ENCODE measurements at places on chromosomes 2 and 18. TPM values are rescaled to one million over a fixed set of nuclear protein-coding genes. Genes with fewer than 3 reads are reported as not detected.

- no peak for DNase-seq
- H3K4me3 ChIP-seq, result no peak overlapping the region
- H3K27me3 ChIP-seq, result no peaks in the 10 kb centered on the region
- no peaks in the 10 kb centered on the region for H3K36me3 ChIP-seq
These were observed 363.1 kb downstream of the LPIN1 start for GRCh38 chr2:12109363-12110017.

GRCh38 chr2:110804915-110805314 lies 72.5 kb downstream of the ACOXL start:
- no peak for DNase-seq
- no peaks in the 10 kb centered on the region for H3K36me3 ChIP-seq

DNA sequence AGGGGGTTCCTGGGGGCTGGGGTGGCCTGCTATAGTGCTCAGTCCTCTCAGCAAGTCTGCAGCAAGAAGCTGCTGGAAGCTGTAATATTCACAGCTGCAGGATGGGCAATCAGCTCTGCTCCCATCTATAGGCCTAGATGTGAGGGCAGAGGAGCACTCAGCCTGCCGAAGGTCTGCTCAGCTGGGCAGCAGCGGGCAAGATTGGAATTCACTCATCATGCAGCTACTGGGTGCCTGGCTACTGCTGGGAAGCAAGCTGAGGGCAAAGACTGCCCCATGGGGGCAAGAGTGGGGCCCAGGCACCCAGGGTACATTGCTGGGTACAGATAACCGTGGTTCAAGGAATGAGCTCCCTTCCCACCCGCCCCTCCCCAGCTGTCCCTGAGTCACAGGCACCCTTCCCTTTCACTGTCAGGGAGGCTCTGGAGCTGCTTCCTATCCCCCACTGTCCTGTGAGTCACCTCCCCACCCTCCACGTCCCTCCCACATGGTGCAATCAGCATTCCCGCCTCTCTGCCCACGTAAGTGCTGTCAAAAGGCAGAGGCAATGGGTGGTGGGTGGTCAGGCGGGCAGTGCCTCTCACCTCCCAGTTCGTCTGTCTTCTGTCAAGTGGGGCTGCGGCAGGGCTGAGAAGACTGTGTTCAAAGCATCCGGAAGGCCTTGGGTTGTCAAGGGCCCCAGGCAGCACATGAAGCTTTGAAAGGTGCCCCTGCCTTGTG lies 169.2 kb downstream of the TRIM43 start:
- H3K4me1 ChIP-seq, result no peaks in the 10 kb centered on the region
- H3K27me3 ChIP-seq, result no peaks in the 10 kb centered on the region
- no peak overlapping the region for H3K4me3 ChIP-seq
- no peaks in the 10 kb centered on the region for H3K36me3 ChIP-seq

- no peaks in the 10 kb centered on the region for H3K27me3 ChIP-seq
- no peaks in the 10 kb centered on the region for H3K36me3 ChIP-seq
- H3K4me3 ChIP-seq, result no peak overlapping the region
- no peaks in the 10 kb centered on the region for H3K4me1 ChIP-seq
These were observed 413.0 kb downstream of the PTPRM start for GRCh38 chr18:7980136-7980535.

Gene CD226
- total RNA-seq, result 3.1 TPM

Gene CCDC85A
- total RNA-seq, result 5.6 TPM

Gene POTEJ
- not detected for total RNA-seq

Gene SEC11C
- 38.1 TPM for total RNA-seq

Data from aorta (tissue), 5 donors.